Activated T-cell treated with anti-CD3 and anti-CD28 coated beads, Interleukin-2, amount 50 U/mL, for 24 hours (primary cell): ENCODE measurements at places on chromosomes 16 and 17.

DNA sequence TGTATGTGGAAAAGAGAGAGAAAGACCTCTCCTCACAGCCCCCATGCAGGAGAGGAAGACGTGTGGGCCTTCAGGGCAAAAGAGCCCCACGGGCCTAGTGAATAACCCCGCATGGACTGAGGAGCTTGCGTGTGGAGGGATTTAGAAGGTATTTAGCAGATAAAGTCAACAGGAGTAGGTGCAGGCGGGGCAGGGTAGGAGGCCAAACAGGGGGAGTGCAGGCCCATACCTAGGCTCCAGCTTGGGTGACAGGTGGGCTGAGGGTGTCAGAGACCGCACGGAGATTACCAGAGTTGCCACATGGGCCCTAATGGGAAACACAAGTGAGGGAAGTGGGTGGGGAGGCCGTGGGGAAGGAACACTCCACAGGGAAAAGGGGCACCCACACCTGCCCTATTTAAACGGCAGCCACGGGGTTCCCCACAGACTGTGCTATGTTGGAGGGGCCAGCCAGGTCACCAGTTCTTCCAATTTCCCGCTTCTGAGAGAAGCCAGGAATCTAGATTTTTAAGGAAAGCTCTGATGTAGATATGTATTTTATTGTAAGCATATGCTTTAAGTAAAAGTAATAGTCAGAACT is 8.2 kb upstream of the CNGB1 start:
- DNase-seq = no peak

- no peak for DNase-seq
Observed at GRCh38 chr16:5019775-5020174, 14.0 kb downstream of the NAGPA start.

- DNase-seq = peak; percentile 9
Observed at GRCh38 chr17:79633993-79634813, 23.4 kb upstream of the RBFOX3 start.

DNA sequence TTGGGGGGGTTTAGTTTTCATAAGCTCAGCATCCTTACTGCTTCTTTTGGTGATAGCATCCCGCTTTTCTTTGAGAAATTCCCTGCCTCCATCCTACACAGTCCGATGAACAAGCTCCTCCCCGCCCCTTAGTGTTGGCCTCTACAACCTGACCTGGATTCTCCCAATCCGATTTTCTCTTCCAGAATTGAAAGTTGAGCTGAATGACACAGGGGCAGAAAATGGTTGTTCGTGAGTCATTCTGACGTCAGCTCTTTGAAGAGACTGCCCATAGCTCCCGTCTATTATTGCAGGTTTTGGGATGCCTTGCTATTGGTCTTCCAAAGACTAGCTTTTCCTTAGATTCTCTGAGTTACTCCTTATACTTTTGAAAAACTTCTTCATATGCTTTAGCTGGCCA is 279.7 kb downstream of the SLC39A11 start:
- DNase-seq = no peak

DNA sequence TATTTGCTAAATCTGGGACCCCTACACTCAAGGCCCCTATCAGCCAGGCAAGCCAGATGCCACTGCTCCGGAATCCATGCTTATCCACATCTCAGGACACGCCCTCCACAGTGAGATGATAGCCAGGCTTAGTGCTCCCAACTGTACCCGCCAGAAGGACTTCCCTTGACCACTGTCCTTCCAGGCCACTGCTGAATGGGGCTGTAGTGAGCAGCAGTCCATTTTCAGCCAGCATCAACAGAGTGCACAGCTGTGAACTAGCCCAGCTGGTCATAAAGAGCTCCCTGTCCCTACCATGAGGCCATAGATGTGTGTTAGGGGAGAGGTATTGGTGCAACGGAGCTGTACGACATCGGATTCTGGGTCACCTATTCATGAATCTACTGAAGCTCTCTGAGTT is 13.0 kb upstream of the MED9 start:
- DNase-seq = no peak

DNA sequence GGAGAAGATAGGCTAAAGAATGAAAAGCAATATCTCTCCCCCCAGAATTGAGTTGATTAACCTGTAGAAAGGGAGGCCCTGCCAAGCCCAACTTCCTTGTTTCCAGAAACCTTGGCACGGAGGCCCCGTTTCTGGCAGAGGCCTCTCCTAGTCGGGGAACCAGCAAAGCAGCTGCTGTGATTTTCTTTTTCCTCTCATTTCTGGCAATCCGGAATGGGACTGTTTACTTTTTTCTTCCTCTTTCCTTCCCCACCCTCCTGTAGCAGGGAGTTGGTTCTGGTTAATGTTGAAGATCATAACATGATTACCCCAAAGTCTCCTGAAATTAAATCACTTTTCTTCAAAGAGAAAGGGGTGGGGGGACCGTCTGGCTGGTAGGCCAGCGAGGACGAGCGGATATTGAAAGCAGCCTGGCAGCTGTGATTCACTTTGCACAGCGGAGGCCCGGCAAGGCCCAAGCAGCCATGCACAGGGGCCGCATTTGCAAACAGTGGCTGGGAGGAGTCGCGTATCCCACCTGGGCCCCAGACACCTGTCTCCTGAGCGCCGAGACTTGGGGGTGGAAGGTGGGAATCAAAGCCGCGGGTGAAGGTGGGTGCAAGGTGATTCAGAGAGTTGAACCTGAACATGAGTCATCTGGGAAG is 51.5 kb downstream of the NTN1 start:
- no peak for DNase-seq

GRCh38 chr17:71412803-71413202 is 708.0 kb upstream of the SOX9 start:
- DNase-seq = no peak

DNA sequence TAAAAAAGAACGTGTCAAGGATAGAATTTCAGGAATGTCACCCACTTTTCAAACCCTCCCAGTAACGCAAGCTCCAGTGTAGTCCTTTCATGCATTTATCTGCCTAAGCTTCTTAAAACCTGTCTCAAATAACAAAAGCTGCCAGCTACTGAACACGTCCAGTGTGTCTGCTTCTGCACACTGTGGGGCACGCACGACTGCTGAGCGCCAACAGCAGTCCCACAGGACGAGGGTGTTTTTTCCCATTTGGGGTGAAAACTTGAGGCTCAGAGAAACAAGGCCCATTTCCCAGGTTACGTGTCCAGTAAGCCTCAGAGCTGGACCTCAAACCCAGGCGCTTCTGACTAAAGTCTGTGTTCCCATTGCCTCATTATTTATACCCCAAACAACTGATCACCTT is 17.2 kb downstream of the NTAN1 start:
- DNase-seq = no peak

- no peak for DNase-seq
Observed at GRCh38 chr17:36845916-36846315, 91.4 kb upstream of the LHX1 start.

- no peak for DNase-seq
Observed at GRCh38 chr16:50440991-50441390, 72.2 kb upstream of the BRD7 start.

GRCh38 chr17:57412520-57413096 is 156.3 kb downstream of the MSI2 start:
- DNase-seq = no peak

- DNase-seq = no peak
Observed at GRCh38 chr16:82280867-82281266, 110.8 kb upstream of the MPHOSPH6 start.

DNA sequence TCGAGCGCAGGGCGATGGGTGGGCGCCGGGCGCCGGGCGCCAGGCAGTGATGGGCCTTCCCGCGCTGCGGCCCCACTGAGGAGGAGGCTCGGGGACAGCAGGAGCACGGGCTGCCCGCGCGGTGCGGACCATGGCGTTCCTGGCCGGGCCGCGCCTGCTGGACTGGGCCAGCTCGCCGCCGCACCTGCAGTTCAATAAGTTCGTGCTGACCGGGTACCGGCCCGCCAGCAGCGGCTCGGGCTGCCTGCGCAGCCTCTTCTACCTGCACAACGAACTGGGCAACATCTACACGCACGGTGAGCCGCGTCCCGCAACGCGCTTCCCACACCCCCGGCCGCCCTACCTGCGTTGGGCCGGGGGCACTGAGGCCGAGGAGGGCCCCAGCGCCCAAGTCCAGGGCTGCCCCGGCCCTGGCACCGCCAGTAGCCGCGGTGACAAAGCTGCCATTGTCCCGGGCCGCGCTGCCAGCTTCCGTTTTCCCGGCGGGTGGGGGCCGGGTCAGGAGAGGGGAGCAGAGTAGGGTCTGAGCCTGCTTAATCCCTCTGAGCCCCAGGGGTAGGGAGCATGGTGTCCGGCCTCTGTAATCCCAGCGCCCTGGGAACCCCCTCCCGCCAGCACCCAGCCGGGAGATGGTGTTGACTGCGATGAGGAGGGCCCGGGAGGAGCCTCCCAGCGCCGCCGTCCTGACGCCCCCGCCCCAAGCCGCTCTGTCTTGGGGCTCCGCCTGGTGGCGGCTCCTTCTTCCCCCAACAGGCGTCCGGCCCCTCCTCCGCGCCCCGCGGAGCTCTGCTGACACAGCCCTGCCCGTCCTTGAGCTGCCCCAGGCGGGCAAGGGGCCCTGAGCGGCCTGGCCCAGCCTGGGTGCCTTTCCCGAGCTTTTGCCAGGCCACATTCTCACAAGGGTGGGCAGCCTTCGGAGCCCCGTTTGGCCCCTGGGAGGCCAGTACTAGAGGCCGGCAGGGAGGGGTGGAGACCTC is 685 bp downstream of the PAQR4 start:
- peak; percentile 85 for DNase-seq

DNA sequence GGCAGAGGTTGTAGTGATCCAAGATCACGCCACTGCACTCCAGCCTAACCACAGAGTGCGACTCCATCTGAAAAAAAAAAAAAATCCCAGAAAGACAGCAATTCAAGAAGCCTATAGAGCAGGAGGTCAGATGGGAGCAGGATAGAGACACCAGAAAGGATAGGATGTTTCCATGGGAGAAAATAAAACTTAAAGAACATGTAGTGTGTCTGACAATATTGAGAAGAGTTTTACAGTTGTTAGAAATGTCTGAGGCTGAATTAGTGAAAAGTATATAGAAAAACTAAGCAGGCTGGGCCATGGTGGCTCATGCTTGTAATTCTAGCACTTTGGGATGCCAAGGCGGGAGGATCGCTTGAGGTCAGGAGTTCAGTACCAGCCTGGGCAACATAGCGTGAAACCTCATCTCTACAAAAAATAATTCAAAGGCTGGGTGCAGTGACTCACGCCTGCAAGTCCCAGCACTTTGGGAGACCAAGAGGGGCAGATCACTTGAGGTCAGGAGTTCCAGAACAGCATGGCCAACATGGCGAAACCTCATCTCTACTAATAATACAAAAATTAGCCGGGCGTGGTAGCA is 15.3 kb upstream of the TRIM37 start:
- DNase-seq = no peak

GRCh38 chr17:66957343-66957742 is 7.2 kb upstream of the CACNG4 start:
- DNase-seq = no peak

- DNase-seq = no peak
Observed at GRCh38 chr16:11824362-11824761, 27.0 kb downstream of the RSL1D1 start.
